ENCODE measurements at places on chromosomes 2 and 18.

DNA sequence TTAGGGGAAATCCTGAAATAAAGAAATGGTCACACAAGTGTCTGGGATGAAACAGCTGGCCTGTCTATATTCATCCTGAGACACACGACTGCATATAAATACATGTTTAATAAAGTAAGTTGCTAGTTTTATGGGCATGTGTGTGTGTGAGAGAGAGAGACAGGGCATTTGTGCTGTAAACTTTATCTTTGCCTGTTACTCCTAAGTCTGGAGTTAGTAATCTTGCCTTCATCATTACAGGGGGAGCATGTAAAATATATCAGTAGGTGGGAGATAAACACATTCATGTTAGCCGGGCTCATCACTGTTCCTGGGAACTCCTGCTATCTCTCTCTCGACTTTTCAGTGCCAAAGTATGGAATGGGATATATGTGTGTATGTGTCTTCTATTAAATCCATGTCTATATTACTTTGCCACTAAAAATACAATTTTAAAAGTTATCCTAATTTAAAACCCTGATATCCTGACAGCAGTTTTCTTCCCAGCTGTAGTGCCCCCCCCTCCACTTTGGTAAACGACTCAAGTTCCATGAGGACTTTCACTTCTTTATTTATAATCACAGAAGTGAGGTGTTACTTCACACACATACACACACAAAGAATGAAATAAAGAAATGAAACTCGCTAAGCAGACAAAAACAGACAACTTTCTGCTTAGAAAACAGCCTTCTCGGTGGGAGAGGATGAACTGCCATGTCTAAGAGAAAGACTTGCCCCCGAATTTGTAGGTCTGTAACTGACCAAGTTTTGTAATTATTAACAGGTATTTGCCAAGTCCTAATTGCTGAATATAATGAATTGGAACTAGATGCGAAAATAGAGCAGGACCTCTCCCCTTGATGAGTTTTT, 947 bp downstream of the ZEB2 start:
- no peak for DNase-seq

DNA sequence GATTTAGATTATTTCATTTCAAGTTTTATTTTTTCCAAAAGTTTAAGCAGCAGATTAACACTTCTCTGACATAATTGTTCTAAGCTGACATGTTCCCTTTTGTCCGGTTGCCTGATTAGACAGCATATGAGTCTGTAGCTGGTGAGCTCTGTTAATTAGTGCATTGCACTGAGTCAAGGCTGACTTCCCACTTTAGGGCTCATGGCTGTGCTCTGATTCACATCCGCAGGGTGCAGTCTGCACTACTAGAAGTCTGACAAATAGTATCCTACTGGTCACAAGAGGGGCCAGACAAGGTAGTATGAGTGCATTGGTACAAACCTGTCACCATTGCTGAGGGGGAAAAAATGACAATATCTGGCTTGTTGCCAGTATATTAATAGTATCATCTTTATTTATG, 443.9 kb upstream of the ZNF804A start:
- no peak for DNase-seq

- DNase-seq = no peak
These were observed 45.4 kb downstream of the CHN1 start for GRCh38 chr2:174959787-174960186.

DNA sequence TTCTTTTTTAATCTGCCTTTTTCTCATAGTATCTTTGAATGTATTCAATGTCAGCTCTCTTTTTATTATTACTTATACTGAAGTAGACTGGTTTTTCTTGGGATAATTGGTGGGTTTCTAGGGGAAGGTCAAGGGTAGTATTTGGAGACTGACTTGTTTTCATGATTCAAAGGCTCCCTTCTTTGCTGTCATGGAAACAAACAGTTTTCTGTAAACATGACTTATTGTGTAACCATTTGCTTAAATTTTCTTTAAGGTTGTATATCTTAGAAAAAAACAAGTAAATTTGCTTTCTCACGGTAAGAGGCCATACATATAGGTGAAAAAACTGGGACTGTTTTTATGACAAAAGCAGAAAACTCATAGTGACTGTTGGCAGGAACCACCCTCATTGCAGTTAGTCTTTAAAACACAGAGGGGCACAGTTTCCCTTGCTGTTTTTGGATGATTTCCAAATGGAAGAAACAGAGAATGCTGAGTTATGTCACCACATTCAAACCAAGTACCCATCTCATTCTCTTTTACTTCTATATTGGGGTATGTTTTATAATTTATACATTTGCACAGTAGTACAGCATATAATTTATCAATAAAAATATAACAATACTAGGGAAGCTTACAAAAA, 5.8 kb upstream of the RDH14 start:
- no peak for DNase-seq

GRCh38 chr2:131475831-131476230, at the start of gene TUBA3D:
TSS of gene TUBA3D (plus strand) at chr2:131476119. CDS start at chr2:131476200, 81 bp downstream.
- no peak for DNase-seq

GRCh38 chr2:236095504-236095903, 72.7 kb downstream of the GBX2 start:
- DNase-seq = no peak

- DNase-seq = no peak
These were observed 120.1 kb upstream of the REV1 start for GRCh38 chr2:99609851-99610381.

DNA sequence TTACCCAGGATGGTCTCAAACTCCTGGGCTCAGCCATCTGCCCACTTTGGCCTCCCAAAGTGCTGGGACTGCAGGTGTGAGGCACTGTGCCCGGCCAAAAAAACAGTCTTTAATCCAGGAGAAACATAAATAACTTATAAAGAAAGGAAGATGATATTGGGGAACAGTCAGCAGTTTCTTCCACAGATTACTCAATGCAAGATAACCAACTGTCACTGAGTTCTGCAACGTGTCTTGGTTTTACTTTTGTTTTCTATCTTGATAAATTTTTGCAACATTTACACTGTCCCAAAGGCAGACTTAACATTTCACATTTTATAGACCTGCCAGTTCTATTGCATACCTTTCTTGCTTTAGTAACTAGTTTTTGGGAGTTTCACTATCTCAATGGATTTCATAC, 71.1 kb downstream of the ANKRD44 start:
- DNase-seq = no peak

DNA sequence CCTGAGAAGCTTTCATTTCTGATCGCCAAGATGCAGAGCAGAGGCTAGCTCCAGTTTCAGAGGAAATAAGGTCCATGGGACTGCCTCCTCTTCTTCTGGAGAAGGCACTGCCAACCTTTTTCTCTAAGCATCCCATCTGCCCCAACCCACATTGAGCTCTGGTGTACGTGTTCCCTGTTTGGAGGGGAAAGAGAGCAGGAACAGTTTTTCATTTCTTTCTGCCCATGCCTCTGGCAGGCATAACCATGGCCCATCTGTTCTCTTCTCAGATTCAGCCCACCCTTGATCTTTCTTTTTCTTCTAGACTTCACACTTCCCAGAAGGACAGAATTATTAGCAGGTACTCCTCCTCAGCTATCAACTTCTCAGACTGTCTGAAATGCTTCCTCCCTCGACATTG, 1110.3 kb upstream of the KLHL29 start:
- DNase-seq = no peak

- no peak for DNase-seq
These were observed 50.9 kb downstream of the RRM2 start for GRCh38 chr2:10173258-10174005.

- DNase-seq = no peak
These were observed 257.7 kb downstream of the ANAPC1 start for GRCh38 chr2:111626037-111626864.

Measured in upper lobe of right lung (tissue), 1 donor.